ENCODE measurements at places on chromosomes 7 and 10.

GRCh38 chr10:119541046-119541445 is 1.5 kb downstream of the RGS10 start:
- DNase-seq = no peak

DNA sequence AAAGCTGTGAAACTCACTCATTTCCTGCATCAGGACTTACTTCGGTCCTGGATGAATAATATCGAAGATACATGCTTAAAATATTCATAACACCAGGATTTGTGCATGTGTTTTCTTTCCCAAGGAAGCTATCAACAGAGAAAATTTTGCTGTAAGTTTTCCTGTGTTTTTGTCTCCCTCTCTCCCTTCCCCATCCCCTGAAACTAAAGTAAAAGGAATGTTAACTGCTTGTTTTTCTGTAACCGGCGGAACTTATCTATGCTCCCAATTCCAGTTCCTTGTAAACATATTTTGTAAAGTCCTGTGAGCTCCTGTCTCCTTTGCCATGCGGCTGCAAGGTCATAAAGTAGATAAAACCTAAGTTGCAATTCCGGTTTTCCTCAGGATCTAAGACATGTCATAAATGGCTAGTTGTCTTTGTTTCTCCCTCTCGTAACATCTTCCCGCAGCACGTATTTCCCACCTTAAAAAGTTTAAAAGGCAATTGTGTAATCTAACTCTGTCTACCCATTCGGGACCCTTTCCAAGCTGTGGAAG is 79.0 kb upstream of the POM121L12 start:
- no peak for DNase-seq

DNA sequence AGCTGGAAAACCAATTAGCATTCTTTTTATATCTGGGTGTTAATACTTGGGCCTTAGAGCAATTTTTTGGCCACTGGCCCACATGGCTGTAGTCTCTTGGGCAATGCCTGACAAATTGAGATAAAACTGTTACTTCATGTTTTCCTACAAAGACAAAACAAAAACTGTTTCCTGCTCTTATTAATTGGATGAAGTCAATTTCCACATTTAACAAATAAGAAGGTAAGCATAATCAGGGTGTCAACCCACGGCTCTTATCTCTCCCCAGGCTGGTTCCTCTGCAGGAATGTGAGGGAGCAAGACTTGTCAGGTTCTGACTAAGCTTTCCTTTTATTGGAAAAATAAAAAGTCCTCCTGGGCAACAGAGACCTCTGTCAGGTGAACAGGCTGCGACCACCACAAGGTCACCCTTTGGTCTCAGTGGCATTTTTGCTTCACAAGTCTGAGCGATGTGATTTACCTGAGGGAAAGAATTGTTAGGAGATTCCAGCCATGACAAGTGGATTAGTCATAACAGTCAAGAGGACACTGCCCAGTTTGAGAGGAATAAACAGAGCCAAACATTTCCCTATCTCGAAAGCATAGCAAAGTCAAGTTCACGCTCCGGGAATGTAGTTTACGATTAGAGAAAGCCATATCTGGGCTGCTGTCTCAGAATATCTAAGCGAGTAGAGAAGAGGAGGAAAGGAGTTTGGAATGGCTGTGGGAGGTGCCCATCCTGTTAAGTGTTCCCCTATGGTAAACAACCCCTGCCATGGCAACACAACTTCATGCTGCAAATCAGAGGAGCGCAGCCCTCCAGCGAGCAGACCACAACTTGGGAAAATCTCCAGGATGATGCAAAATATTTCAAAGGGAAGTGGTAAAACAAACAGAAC is 144.4 kb downstream of the TES start:
- DNase-seq = no peak

GRCh38 chr7:104779888-104780287 is 234.1 kb upstream of the KMT2E start:
- no peak for DNase-seq

Measured in NCI-H524 (cell line).